ENCODE measurements at places on chromosomes 2 and 18. TPM values are rescaled to one million over a fixed set of nuclear protein-coding genes. Genes with fewer than 3 reads are reported as not detected.

WDR33 gene
- total RNA-seq = 36.9 TPM

GRCh38 chr2:159895258-159896065, 97.5 kb upstream of the CD302 start:
- ATAC-seq = no peak

DNA sequence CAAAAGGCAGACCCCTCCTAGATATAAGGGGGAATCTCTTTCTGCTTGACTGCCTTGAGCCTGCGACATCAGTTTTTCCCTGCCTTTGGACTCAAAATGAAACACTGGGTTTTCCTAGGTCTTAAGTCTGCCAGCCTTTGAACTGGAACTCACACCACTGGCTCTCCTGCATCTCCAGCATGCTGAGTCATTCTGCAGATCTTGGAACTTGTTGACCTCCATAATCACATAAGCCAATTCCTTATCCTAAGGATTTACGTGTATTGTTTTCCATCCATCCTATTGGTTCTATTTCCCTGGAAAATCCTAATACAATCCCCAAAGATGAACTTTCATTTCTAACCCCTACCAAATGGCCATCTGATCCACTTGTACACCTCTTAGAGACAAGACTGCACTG, 88.0 kb downstream of the AFF3 start:
- no peak for ATAC-seq

IL36G gene
- total RNA-seq = not detected

DNA sequence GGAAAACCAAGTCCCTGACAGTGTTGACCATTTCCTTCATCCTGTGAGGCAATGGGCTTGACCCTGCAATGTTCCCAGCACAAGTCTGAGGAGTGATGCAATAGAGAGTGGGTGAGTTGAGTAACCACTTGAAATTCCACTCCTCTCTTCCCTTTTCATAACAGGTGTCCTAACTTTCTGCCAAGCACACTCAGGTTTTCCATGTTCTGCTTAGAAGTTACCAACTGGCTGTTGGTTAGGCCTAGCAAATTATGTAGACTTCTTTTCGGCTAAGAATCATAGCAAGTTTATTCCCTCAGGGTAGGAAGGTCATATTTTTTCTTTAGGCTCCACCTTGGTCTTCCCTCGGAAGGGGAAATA, 11.5 kb downstream of the GNLY start:
- peak; percentile 92 for ATAC-seq

GRCh38 chr2:209382775-209383174, 41.1 kb upstream of the MAP2 start:
- ATAC-seq = no peak

- ATAC-seq = no peak
Measured at GRCh38 chr2:44462934-44463849, 101.4 kb downstream of the CAMKMT start.

- no peak for ATAC-seq
Measured at GRCh38 chr2:66271777-66272176, 163.1 kb upstream of the MEIS1 start.

- no peak for ATAC-seq
Measured at GRCh38 chr2:5696404-5696944, 4.3 kb downstream of the SOX11 start.

DNA sequence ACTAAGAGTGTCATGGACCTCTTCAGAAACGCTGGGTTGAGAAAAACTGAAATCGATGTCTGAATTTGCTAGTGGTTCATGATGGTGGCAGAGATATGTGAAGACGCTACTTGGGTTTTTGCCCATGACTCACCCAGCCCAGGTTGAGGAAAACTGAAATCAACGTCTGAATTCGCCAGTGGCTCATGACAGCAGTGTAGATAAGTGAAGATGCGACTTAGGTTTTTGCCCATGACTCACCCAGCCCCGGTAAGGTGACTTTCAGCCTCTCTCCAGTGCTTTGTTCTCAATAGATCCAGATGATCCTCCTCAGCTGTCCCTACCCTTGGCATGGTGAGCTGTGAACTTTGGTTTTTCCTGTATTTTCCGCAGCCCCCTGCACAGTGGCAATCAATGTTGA, 105.3 kb upstream of the SIX3 start:
- ATAC-seq = no peak

DNA sequence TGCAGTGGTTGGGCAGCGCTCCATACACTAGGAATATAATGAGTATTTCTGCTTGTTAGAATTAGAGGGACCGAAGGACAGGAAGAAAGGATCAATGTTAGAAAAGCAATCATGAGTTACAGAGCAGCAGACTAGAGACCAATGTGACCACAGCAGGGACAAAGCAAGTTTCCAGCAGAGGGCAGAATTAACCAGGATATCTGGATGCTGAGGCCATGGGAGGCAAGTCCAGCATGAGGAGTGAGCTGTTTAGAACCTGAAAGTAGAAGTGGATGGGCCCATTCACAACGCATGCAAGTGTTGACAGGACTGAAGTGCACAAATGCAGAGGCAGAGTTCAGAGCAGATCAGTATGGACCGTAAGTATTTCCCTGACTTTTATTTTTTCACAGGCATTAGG, 910.4 kb upstream of the GYPC start:
- no peak for ATAC-seq

SNORC gene
- not detected for total RNA-seq

- no peak for ATAC-seq
Measured at GRCh38 chr18:23871410-23871809, 143.1 kb upstream of the TTC39C start.

GRCh38 chr2:24912523-24912922, 7.5 kb downstream of the ADCY3 start:
- ATAC-seq = no peak

Data from gastroesophageal sphincter (tissue), 4 donors.